ENCODE measurements at places on chromosomes 1 and 21.

- DNase-seq = no peak
These were observed 52.3 kb downstream of the ABL2 start for GRCh38 chr1:179177182-179177581.

DNA sequence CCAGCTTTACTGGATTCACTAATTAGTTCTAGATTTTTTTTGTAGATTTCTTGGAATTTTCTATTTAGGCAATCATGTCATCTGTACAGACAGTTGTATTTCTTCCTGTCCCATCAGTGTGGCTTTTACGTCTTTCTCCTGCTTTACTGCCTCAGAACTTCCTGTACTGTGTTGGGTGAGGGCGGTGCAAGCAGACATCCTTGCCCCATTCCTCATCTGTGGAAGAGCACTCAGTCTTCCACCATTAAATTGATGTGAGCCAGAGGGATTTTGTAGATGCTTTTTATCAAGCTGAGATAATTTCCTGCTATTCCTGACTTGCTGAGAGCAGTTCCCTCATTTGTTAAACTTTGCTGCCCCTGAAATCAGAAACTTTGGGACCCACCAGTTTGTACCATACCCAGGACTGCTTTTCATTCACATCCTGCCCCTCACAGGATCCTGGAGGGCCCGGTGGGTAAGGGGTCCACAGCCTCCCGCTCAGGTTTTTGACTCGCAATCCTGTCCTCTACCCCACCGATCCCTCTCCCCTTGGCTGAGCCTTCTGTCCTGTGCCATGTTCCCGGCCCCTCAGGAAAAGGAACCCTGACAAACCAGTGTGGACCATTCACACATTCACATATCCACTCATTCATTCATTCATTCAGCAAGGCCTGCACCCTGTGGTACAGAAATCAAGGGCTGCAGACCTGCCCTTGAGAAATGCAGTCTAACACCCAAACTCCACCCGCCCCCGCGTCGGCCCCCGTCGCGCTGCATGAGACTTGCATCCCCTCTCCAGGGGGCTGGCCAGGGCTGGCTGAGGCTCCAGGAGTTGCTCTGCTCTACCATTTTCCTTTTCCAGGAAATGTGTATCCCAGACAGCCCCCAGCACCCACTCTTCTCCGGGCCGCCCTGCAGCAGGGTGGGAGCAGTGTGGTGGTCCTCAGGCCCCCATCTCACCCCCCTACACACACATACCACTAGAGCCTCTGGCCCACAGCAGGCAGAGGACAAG lies 246.5 kb upstream of the VAMP3 start:
- DNase-seq = no peak

- DNase-seq = no peak
These were observed 42.2 kb upstream of the ATP1A1 start for GRCh38 chr1:116330846-116331245.

DNA sequence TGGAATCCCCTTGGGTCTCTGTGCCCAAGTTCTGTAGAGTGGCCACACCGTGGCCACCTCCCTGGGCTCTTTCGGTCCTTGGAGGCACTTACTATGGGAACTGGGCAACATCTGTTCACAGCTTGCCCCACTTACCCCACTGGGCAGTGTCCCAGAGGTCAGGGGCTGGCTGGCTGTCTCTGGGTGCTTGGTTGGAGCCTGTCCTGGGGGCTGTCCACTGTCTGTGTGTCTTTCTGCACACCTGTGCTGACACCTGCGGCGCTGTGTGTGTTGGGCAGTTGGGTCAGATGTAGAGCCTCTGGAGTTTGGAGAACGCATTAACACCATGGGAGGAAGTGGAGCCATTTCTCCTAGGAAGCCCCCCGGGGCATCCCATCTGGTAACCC lies 1.3 kb upstream of the TMEM54 start:
- DNase-seq = no peak
